CD4-positive, alpha-beta T cell treated with Interleukin-6 for 4 hours (primary cell): ENCODE measurements at places on chromosomes 12 and 14.

DNA sequence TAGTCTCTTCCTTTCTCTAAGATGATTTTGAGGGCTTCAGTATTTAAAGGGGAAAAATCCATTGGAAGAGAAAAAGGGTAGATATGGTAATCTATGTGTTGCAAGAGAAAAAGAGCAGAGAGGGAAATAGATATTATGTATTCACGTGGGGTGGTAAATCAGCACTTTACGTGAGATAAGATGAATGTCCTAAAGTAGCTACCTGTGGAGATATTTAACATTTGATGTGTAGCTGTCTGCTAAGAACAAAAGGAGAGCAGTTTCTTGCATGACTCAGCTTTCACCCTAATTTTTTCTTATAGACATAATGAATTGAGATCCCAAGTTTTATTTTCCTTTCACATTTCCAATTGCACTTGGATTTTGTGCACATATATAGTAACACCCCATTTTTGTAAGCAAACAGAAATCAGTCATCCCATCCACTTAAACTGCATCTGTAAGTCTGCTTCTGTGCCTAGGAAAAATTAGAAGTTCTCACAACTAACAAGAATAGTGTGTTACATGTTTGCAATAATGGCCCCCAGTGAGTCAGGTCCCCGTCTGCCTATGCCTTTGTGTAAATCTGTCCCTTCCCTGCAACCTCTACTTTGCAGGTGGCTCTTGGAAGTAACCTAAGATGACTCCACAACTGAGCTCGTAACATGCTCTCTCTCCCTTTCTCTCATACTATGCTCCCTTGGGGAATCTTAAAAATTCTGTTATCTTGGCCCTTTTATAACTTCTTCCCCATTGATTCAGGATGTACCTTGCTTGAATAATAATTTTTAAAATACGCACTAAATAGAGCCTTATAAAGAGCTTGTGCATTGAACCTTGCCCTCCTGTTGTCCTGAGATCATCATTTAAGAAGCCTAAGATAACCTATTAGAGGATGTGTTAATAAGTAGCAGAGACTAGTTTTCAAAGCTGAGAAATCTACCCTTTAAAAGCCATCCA is 3.7 kb downstream of the TMTC3 start:
- no peak for DNase-seq

DNA sequence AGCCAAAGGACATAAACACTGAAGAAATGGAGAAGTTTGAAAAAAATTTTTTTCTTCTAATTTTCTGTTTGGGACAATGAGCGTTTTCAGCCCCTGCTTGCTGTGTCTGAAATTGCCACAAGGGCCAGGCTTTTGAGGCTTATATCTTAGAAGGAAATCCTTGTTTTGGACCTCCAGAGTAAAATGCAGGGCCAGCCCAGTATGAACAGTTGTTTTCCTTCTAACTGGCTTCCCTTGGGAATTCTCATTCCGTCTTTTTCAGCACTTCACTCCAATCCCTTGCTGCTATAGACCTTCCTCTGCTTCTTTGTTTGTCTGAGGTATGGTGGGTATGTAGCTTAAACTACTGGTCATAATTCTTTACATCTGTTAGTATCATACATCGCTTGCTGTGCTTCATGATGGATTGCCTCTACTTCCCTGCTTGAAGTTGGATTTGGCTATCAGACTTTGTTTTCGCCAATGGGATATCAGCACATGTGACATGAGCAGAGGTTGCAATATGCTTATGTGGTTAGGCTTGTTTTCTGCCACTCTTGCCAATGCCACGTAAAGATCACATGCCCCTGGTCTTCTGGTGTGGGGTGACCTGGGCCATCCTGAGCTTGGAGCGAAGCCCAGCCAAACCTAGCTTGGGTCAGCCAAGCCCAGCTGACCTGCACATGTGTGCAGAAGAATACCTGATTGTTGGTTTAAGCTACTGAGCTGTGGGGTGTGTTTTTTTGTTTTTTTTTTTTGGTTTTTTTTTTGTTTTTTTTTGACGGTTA is 64.7 kb downstream of the AVPR1A start:
- no peak for DNase-seq

- DNase-seq, result no peak
Observed at GRCh38 chr12:34126239-34126641, 103.9 kb downstream of the ALG10 start.

- no peak for DNase-seq
Observed at GRCh38 chr14:100214770-100215083, 24.2 kb upstream of the YY1 start.

DNA sequence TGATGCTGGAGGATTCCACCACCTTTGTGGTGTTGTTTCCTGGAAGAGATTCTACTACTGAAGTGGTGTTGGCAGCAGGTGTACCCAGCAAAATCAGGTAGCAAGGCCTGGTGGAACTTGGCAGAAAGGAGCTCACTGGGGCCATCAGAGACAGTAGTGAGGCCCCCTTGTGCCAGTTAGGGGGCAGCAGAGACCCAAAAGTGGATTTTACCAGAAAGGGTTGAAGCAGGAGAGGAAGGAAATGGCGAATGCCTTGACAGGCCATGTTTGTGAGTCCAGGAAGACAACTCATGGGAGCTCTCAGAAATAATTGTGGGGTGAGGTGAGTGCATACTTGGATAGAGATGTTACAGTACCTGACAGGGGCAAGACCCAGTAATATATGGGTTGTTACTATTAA is 137.7 kb upstream of the FGD4 start:
- peak; percentile 9 for DNase-seq

DNA sequence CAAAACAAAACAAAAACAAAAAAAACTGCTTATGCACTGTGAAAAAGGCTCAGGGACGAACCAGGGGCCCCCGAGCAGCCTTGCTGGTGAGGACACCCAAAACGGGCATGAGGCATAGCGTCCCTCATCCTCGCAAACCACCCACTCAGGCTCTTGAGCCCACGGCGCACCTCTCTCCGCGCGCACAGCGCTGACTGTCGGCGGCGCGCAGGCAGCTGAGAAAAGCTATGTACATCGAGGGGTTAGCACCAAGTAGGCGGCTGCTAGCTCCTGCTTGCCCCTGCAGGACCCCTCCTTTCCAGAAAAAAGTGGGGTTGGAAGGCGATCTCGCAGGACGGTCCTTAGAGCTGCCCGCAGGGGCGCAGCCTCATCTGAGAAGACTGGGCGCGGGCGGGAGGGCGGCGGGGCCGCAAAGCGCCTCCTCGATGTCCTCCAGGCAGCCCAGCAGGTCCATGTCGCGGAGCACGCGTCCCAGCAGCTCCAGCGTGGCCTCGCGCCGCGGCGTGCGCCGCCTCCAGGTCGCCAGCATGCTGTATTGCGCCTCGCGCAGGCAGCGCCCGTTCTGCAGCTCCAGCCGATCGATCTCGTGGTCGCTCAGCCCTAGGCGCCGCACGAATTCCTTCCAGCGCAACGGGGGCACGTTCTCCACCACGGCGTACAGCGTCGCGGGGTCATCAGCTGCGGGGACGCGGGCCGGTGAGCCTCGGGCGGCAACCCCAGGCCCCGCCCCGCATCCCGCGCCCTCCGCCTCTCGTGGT is 12.8 kb downstream of the TNFRSF1A start:
- no peak for DNase-seq

DNA sequence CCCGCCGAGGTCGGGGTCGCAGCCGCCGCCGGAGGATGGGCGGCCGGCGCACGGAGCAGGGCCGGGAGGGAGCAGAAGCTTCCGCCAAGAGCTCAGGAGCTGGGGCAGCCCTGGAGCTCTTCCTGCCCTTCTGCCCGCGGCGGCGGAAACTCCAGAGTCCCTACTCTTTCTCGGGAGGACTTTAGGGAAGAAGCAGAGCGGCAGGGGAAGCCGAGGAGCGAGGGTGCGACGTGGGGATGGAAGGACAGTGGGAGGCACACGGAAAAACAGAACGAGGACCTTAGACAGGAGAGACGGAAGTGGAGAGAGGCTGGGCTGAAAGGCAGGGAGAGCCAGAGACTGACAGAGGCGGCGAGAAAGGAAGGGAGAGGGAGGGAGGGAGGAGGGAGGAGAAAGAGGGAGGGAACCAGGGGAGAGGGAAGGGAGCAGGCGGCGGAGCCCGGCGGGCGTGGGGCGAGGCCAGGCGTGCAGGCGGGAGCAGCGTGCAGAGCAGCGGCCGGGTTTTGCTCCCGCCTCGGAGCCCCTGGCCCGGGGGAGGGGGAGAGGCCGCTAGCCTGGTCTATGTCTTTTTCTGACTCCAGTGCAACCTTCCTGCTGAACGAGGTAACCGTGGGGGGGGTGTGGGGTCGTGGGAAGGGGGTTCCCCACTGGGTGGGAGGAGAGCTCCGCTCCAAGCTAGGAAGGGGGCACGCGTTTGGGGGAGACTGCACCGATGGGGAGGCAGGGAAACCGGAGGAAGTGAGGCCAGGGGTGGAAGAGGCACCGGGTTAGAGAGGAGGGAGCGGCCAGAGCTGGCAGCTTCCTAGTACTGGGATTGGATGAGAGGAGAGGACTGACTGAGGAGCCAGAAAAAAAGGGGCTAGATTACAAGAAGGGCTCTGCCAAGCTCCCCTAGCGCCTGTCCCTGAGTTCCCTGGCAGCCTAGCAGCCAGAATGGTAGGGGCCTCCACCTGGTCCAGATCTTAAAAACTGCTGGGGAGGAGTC is 2.9 kb upstream of the CACNB3 start:
- peak; percentile 31 for DNase-seq

GRCh38 chr14:33307691-33308251 is 369.1 kb downstream of the NPAS3 start:
- no peak for DNase-seq

- no peak for DNase-seq
Observed at GRCh38 chr14:72617391-72618031, 276.4 kb downstream of the DPF3 start.

DNA sequence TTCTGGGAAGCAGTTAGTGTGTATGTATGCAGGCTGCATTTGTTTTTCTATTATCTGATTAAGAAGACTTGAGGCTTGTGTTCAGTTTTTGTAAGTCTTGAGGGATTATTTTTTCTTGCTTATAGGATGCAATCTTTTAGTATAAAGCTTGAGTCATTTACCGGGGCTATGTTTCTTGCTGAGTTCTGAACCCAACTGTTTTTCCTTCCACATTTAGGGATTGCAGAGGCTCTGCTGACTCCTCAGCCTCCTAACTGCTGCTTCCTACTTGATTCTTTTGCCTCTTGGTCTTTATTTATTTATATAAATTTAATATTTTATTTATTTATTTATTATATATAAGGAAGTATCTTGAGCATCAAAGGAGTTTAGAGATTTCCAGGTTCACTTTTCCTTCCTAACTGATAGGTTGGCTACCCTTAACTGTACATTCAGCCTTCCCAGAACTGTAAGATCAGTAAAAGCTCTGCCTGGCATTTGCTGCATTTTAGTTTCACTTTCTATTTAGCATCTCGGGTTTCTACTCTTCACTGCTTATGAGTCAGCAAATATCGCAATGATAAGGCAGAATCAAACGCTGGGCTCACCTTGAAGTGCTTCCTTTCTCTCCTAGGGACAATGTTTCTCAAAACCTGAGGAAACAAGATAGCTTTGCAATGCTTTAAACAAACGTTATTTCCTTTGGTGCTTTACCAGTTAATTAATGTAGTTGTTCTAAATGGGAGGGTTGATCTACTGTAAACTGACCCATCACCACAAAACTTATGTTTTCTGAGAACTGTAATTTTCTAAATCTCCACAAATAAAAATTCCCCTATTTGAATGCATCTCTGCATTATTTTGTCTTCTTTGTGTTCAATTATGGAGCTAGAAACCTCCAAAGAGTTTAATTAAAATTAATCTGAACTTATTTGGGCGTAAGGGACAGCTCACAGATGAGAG is 1183.7 kb upstream of the TMEM132C start:
- peak; percentile 10 for DNase-seq

DNA sequence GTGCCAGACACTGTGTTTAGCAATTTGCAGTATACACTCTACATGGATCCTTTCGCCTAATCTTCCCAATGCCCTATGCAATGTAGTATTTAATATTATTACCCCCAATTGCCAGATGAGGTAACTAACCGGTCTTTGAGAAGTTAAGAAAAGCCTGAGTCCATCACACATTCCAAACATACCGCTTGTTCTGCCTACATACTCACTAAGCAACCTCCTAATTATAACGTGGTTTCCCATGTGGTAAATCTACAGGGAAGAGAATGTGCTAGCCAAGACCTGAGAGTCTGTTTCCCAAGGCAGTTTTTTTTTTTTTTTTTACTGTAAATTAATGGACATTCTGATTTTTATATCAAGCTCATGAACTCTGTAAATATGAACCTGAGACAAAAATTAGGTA is 37.2 kb downstream of the ATP2B1 start:
- DNase-seq, result no peak

DNA sequence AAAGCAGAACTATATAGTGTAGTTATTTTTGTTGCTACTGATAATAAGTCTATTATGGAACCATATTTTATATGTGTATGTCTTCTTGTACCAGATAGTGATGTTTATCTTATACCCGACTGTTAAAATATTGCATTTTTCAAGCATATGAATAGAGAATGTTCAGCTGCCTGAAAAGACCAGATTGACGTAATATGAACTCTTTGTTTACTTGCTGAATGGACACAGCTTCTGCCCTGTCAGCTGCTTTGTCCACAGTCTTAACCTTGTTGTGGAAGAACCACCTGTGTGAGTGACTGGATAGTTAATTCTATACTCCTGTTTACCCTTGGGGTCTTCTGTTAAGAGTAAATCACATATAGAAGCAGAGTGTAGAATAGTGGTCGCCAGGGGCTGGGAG is 109.3 kb downstream of the LGR5 start:
- no peak for DNase-seq

- no peak for DNase-seq
Observed at GRCh38 chr14:71328183-71328582, 420.9 kb downstream of the PCNX1 start.

- DNase-seq, result no peak
Observed at GRCh38 chr12:91640021-91640420, 457.4 kb upstream of the DCN start.

DNA sequence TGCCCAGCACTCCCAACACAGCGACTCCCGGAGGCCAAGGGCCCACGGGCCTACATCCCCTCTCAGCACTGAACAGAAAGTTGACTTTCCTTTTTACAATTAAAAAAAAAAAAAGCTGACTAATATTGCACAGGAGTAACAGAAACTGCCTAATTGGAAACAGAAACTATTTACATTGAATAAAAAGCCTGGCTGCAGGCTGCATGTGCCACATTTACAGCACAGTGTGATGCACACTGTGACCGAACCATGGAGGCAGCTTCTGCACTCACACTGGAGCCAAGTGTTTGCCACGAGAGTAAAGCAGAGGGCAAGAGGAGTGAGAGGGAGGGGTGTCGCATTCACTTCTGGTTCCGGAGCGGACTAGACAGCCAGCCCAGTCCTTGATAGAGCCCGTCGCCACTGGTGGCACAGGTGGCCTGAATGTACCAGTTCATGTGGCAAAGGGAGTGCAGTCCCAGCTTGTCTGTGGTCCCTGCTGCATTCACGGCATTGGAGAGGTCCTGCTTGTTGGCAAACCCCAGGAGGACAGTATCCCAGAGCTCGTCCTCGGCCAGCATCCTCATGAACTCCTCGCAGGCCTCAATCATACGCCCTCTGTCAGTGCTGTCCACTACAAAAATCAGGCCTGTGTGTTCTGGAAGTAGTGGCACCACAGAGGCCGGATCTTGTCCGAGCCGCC is 59.2 kb downstream of the SPPL3 start:
- DNase-seq, result no peak

GRCh38 chr14:73125746-73126145 is 10.6 kb upstream of the PSEN1 start:
- no peak for DNase-seq

- DNase-seq, result no peak
Observed at GRCh38 chr12:60093428-60093827, 497.6 kb downstream of the SLC16A7 start.
